ENCODE measurements at places on chromosomes 1 and 21.

DNA sequence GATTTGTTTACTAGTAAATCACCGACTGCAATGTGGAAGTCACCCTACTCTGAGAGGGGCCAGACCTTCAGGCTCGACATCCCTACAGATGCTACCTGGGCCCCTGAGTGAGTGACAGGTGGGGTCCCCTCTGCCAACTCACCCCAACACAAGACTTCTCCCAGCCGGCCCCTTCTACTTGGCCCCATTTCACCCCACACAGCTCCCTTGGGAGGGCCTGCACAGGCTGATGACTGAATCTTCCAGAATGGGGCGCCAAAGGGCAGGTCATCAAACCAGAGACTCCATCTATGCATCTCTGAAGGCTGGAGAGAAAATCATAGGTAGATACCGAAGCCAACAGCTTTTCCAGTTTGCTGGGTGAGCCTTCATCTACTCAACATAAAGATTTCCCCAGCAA is 9.4 kb upstream of the S100A8 start:
- DNase-seq, result no peak

- no peak for DNase-seq
These were observed 347.9 kb downstream of the ZP4 start for GRCh38 chr1:237542525-237543418.

- DNase-seq, result no peak
These were observed 228.3 kb upstream of the PKN2 start for GRCh38 chr1:88455621-88456256.

DNA sequence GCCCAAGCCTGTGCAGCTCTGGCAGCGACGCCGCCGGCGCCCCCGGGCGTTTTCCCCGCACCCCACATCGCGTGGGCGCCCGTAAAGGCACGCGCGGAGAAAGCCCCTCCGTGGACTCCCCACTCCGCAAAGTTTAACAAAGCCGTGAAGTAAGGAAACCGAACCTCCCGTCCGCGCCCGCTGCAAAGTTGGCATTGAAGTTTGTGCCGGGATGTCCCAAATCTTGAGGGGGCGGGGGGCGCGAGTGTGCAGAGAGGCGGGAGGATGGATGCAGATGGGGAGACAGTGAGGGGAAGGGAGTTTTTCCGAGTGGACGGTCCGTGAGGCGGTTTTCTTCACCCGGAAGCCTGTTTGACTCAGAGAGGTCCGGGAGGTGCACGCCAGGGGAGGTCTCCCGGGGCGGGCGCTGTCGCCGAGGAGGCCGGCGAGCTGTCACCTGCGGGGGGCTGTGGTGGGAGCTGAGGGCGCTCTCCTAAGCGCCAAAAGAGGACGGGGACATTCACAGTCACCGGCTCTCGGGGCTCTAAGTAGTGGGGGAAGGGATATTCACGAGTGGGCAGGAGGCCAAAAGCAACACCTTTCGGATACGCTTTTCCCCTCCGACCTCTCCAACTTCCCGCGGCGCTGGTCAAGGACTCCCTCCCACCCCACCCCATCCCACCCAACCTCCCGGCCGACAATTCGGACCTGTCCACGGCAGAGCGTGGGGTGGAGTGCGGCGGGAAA is 1.3 kb downstream of the WLS start:
- DNase-seq, result no peak

DNA sequence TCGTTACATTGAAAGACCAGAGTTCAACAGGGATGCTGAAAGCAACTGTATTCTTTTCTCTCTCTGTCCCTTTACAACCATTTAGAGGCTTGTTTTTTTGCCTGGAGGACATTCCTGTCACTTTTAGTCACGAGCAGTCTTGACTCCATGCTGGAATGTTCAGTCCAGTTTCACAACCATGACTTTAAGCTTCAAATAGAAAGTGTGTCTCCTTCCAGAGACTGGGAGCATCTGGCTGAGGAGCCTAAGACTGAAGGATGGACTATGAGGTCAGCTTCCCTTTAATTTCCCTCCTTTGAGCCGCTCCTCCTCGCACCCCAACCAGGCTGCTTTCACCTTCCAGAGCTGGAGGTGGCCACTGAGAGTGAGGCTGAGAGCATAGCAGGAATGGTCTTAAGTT is 10.5 kb upstream of the RYR2 start:
- DNase-seq, result no peak

- DNase-seq, result peak; percentile 27
These were observed 271.9 kb downstream of the HHAT start for GRCh38 chr1:210600421-210601159.

- no peak for DNase-seq
These were observed 17.5 kb upstream of the COL6A2 start for GRCh38 chr21:46080171-46081021.
